ENCODE measurements at places on chromosomes 7 and 10.

DNA sequence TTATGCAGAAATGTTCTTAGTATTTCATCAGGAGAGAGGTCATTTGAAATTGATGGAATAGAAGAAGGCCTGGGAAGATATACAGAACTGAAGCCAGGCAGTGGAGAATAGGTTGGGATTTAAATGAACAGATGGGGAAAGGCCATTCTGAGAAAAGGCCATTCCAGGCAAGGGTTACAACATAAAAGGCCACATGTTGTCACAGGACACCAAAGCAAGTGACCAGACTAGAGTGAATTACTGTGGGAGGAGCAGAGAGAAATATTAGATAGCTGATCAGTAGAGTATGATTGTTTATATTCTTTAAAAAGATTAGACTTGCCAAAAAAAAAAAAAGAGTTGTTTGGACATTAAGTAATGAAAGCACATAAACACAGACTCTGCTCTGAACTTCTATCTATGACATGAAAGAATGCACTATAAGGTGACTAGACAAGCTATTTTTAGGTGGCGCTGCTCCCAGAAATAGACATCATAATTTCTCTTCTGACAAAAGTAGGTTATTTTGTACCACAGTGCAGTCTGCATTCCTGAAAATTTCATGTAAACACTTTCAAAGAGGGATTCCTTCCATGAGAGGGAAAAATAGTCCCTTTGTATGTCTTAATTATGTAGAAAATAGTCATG, 55.2 kb upstream of the DKK1 start:
- DNase-seq: no peak

DNA sequence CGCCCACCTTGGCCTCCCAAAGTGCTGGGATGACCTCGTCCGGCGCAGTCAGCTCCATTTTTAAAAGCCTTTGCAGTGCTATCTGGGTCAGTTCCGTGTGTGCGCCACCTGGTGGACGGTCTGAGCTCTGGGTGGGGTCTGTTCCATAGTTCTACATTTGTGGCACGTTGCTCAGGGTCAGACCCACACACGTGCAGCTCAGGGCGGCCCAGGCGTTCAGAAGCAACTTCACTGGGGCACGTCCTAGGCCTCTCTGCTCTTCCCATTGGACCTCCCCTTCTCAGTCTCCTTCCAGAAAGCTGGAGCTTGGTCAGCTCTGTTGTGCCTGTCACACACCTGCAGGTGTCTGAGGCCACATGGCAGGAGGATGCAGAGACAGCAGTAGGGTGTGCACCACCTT, 137.9 kb downstream of the DNAJB6 start:
- no peak for DNase-seq

DNA sequence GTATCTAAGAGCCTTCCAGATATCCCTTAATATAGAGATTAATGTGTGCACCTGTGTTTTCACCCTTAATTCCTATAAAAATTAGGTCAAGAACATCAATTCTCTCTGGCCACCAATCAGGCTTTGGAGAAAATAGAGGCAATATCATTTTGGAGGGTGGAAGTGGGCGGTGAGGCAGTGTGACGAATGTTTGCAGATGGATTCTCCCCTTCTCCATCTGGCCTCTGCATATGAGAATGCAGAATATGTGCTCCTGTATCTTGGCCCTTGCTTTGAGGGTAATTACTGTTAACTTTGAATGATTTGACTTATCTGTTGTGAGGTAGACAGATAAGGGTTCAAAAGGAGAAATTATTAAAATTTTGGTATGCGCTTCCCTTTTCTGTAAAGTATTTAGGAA, 304.0 kb upstream of the NPSR1 start:
- DNase-seq: no peak

- no peak for DNase-seq
These were observed 34.3 kb upstream of the CACNA2D1 start for GRCh38 chr7:82477733-82478515.

Measured in CD4-positive, alpha-beta T cell treated with Interleukin-21 for 1 hour (primary cell).